Stimulated activated CD8-positive, alpha-beta memory T cell treated with anti-CD3 and anti-CD28 coated beads, Interleukin-2, amount 100 ng/mL, for 1 hour (primary cell): ENCODE measurements at places on chromosomes 11 and 22.

DNA sequence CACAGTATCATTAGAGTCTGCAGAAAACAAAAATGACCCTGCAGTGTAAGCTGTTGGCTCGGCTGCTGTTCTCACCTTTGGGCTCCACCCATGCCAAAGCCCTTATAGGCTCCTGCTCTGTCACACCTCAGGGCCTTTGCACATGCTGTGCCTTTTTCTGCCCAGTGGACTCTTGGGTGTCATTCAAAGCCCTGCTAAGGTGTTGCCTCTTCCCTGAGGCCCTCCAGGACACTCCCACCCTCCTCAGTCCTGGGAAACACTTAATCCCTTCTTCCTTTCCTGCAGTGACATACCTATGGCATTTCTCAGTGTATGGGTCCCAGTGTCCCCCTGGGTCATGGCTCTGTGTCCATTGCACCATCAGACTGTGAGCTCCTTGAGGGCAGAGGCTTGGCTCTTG lies 29.1 kb upstream of the CACNG2 start:
- DNase-seq, result no peak

DNA sequence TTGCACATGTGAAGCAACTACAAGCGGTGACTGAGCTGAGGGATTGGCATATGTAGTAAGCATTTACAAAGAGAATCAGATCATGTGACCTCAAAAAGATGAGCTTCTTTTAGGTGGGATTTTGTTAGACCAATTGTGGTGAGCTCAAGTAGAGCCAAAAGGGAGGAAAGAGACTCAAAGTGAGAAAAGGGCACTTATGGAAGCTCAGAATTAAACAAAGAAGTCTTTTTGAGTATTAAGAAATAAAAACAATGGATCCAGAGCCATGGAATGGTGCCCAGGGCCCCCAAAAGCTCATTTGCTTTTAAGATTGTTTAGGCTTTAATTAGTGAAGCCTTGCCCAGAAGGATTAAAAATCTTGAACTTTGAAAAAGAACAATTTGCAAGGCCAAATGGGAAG lies 246.7 kb upstream of the MPPED2 start:
- DNase-seq, result no peak

DNA sequence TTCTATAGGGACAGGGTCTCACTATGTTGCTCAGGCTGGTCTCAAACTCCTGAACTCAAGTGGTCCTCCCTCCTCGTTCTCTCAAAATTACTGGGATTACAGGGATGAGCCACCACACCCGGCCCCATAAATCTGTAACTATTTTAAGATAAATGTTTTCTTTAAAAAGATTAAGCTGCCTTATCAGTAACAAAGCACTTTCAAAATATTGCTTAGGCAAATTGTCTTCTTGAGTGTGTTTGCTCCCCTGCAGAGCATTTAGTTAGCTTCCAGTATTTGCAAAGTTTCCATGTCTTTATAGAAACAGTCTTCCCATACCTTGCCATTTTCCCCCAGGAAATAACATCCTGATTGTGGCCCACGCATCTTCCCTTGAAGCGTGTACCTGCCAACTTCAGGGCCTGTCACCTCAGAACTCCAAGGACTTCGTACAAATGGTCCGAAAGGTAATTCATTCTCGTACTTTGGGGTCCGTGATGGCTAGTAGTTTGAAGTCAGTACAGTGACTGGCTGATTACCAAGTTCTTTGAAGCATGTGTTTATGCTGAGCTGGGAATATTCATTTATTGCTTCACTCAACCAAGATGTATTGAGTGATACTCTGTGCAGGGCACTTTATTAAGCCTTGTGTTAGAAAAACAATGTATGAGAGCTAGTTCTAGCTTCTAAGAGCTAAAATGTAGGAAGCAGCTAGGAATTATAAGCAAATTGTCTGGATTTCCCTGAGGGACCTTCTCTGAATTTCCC lies 30.4 kb upstream of the CRTAM start:
- no peak for DNase-seq

- no peak for DNase-seq
Observed at GRCh38 chr11:117841551-117842031, 17.0 kb upstream of the FXYD2 start.

DNA sequence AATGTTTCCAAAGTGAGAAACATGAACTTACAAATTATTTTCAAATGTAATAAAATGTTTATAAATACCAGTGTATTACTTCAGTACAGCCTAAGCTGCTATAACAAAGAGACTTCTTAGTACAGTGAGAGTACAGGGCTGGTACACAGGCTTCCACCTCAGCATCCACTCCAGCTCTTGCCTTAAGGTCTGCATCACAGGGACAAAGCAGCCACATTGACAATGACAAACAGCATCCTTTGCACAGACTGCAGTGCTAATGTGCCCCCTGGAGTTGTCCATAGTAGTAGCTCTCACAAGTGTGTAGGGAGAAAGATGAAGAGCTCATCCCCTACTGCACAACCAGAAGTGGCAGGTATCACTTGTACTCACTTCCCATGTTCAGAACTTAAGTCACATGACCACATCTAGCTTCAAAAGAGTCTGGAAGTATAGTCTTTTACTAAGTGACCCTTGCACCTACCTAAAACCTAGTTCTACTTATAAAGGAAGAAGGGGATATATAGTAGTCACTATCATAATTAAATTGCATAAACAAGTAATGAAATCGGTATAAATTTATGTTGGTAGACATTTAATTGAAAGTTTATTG lies 10.7 kb upstream of the LIPT2 start:
- no peak for DNase-seq

- no peak for DNase-seq
Observed at GRCh38 chr11:87666730-87667129, 508.5 kb downstream of the RAB38 start.
